ENCODE measurements at places on chromosomes 13 and 19.

- no peak for DNase-seq
These were observed 1.1 kb downstream of the NAXD start for GRCh38 chr13:110616103-110617101.

DNA sequence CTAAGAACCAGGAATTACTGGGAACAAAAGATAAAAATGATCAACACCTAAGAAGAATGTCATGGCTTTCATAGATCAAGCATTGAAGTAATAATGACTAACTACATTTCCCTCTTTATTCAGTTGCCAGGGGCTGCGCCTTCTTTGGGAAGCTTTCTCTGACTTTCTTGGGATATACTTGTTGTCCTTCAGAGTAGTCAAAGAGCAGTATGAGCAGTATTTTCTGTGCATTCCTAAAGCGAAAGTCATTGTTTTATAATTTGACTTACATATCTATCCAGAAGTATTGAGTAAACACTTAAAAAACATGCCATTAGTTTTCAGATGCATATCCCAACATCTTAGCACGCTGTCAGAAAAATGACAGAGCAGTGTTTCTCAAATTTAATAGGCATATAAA lies 2412.4 kb downstream of the PCDH9 start:
- no peak for DNase-seq

DNA sequence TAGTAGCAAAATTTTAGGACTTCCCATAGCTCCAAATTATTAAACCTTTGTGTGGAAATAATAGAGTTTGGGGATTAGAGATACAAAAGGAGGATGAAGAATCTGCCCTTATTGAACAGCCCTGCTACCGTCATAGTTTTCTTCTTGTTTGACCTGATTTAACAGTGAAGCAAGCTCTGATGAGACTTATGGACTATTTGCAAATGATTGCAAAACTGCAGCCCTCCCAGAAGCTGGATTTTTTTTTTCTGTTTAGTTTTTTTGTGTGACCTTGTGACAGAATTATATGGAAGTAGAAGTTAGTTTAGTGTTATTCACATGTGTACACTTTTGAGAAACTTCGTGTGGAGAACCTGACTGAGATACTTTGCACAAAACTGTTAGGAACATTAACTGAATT lies 267.8 kb downstream of the KCNRG start:
- no peak for DNase-seq

DNA sequence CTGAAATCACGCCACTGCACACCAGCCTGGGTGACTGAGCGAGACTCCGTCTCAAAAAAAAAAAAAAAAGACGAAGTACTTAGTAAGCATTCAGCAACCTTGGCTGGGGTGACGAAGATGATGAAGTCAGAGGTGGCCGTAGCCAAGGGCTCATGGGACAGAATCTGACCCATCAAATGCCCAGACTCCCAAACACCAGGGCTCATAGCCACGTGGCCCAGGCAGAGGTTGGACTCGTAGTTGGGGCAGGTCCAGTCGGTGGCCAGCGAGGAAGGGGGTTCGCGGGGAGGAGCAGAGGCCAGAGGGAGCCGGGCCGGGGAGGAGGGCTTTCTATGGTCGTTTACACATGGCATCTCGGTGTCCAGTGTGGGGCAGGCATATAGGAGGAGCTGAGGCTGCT lies 52.1 kb upstream of the EHD2 start:
- no peak for DNase-seq

DNA sequence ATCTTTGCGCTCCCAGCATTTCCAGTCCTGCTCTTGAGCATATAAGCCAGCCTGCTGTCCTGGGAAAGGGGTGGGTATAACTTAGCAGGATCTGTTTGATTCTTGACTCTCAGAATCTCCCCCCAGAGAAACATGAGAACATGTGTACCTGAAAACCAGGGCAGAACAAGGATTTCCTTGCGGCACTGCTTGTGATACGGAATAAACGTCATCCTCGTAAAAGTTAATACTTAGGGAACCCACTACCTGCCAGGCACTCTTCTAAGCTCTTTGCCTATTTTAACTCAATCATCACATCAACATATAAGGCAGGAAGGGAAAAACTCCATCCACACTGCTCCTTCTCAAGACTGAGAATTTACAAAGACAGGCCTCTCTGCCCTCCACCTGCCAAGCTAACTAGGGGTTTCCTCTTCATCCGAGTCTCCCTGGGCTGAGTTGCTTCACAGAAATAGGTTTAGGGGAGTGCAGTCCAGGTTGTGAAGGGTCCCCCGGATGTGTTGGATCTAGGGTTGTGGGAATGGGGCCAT lies 1.1 kb downstream of the ZNF653 start:
- DNase-seq = no peak
